ENCODE measurements at places on chromosomes 13 and 19.

GRCh38 chr19:18676692-18677091 lies 6.8 kb upstream of the CRTC1 start:
- no peak for DNase-seq

- no peak for DNase-seq
These were observed at the start of gene WDR87 for GRCh38 chr19:37905946-37906868. TSS of gene WDR87 (minus strand) at chr19:37906594. CDS start at chr19:37898239, 8,355 bp downstream.

DNA sequence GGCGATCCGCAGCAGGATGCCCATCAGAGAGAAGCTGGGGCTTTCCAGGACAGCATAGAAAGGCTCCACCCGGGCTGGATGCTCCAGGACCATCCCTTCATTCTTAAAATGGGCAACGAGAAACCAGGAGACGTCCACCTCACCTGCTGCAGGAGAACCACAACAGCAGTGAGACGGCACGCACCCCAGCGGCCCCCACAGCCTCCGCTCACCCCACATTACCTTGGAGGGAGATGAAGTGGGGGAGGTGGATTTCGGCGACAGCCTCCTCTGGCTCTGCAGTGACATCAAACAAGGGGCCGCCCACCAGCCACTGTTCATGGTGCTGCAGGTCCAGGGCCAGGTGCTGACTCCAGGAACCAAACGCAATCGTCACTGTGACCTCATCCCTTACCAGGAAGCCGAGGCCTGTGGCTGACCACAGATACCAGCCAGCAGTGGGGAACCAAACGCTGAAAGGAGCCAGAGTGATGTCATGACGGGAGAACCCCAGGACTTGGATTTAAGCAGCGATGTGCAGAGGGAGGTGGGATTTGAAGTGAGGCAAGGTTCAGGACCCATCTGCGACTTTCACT lies 25.1 kb downstream of the CARD8 start:
- DNase-seq: no peak

DNA sequence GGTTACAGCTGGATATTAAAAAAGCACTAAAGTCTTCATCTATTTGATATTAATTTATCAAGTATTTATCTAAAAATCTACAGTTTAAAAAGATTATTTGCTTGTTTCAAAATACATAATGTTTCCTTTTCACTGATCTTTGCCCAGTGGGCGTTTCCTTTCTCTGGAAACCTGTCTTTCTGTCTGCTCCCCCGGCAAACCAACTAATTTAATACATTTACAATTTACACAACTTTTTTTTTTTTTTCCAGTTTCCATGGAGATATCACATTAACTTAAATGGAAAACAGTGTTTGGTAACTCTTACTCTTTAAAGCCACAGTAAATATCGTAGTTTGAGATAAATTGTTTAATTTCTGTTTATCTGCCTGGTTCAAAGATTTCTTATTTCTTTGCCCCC lies 5.3 kb downstream of the GPC6 start:
- DNase-seq: no peak

DNA sequence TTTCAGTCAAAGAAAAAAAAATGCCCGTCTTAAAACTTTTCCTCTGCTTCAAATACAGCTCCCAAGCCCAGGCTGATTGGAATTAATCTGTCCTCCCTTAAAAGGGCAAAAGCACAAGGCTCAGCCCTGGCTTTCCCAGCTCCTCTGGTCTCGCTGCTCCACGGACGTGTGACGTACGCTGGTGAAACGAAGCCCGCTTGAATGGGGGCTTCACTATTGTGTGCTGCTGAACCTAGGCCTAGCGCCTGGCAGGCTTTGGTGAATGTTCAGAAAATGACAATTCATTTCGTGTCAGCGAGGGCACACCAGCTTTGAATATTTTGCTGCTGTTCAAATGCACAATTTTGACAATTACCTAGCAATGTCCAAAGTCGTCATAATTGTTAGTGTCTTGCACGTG lies 615 bp upstream of the ZNF135 start:
- DNase-seq: no peak

DNA sequence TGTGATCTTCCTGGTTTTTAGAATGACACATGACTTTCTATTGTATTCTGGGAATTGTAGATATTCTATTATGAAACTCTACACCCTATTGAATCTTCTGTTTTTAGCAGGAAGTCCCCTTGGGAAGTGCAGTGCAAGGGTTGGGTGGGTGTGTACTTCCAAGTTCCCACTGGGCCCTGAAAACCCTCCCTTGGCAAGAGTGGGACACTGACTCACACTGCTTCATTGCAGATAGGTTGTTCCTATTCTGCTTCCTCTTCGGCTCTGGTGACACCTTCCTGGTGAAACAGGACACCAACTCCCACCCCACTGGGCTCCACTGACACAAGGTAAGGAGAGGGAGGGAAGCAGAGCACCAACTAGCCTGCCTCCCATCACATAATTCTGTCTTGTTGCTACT lies 121.8 kb downstream of the KCTD12 start:
- no peak for DNase-seq

DNA sequence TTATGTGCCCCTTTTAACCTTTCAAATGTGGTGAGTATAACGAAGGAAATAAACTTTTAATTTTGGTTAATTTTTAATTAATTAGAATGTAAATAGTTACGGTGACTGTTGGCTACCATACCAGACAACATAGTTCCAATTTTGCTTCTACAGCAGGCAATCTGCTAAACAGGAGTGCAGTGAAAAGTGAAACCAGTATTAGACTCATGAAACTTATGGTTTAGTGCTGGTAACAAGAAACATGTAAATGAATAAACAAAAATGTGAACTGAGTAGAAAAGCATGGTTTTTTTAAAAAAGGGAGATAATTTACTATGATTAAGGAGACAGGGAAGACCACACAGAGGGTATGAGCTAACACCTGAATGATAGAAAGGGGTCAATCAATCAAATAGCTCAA lies 478.4 kb downstream of the PCDH9 start:
- DNase-seq: no peak

DNA sequence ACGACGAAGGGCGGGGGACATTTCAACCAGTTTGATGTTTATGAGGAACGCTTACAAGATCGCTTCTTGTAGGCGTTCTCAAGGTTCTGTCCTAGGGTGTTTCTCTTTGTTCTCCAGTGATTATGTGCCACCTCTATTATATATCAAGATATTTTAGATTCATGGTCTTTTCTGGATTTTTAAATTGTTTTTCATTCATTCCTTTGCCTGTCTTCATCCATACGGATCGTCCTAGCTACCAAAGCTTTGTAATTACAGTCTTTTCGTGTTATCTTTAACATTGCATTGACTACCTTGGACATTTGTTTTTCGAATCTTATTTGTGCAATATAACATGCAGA lies 342 bp upstream of the EID2 start:
- DNase-seq: no peak

DNA sequence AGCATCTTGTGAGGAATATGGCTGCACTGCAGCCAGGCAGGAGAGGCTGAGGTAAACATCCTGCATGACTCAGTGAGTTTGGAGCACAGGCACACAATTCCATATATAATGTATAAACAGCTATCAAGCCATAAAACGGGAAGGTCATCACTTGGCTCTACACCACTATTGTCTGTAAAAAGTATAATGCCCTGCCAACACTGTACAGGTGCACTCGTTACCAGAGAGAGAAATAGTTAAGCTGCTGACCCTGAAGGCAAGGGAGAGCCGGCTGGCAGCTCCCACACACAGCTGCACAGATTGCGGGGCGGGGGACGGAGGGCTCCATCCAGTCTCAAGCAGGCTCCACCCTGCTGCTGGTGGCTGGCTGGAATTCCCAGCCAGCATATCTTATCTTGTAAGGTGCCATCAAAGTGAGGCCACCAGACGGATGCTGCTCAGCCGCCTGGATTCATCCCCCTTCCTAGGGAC lies 668.1 kb downstream of the SLITRK5 start:
- DNase-seq: no peak

DNA sequence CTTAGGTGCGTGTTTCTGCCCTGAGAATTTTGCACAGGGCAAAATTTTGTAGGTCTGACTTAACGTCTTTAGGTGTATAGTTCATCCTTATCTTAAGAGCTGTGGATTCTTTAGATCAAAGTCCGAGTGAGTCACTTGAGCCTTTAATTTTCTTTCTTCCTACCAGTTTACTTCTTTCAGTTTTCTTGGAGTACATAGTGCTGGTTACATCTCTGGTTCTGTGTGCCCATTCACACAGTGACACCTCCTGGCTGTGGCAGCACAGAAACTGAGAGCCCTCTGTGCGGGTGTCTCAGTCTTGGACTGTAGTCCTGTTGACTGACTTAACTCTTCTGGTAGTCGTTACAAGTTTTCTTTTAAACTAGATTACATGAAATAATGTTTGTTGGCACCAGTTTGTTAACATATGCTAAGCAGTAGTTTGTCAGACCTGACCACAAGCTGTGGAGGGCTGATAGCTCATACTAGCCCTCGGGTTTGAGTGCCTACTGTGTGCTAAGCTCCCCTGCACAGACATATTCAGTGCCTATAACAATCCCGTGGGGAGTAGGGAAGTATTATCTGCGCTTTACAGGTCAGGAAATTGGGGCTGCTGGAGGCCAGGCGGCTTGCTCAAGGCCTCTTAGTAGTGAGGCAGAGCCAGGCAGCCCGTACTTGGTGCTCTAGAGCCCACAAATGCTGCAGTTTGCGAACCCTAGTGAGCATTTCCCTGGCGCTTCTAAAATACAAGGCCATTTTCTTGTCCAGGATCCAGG lies 1.6 kb downstream of the GATAD2A start:
- no peak for DNase-seq

- DNase-seq: no peak
These were observed 14.3 kb upstream of the LRRC63 start for GRCh38 chr13:46197299-46198048.

DNA sequence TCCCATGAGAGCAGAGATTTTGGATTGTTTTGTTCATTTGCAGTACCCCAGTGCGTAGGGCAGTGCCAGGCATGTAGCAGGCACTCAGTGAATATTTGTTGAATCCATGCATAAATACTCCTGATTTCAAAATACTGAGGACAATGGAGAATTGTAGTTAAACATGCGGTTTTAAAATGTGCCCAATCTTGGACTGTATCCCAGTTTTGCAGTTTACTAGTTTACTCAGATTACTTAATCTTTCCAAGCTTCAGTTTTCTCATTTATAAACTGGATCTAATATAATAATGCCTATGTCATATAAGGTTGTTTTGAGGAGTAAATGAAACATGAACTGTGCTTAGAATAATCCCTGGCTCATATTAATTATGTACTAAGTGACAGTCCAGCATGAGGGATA lies 39.0 kb downstream of the RCBTB2 start:
- DNase-seq: no peak

DNA sequence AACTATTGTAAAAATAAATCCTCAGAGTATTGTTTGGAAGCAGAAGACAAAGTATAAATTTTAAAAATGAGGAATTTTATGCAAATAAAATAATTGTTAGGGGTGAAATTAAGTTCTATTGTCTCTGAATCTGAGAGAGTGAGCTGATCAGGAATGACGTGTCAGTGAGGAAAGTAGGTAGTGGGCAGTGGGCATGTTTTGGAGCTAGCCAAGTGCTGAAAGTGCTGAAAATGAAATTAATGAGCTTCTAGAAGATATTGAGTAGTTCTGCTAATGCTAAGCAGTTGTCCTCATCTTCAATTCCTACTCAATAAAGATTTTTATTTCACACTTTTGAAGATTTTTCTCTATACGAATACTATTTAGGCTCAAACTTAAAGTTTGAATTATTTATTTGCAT lies 1167.8 kb upstream of the PCDH20 start:
- no peak for DNase-seq

DNA sequence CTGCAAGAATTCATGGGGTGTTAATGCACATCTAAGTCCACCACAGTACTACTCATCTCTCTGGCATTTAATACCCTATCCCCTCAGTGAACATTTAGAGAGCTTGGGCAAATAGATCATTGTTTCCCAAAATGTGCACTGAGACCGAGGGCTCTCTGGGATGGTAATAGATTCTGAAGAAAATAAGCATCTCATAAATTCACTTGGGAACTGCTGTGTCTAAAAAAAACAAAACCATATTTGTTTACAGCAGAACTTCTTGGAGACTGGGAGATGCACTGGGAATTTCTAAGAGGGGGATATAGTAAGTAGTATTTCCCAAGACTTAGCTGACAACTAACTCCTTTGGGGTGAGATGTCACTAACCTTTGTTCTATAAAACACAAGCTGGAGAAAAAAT lies 58.4 kb downstream of the ENOX1 start:
- no peak for DNase-seq

GRCh38 chr13:70634893-70635292 lies 526.6 kb upstream of the KLHL1 start:
- DNase-seq: no peak

DNA sequence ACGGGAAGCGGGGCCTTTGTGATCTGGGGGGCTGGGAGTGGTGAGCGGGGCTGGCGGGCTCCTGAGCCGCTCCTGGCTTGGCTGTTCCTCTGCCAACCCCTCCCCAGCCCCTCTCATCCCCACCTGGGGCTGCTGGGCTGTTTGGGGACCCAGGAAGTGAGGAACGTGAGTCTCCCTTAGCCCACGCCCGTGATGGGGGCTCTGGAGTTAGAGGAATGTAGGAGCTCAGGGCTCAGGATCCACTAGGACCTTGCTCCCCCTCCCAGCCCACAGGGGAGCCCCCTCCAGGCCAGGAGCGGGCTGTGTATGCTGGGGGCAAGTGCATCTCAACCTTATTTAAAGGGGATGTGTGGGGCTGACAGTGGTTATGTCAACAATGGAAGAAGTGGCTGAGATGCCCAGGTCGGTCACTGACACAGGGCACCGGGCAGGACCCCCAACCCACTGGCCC lies 134.1 kb downstream of the URI1 start:
- DNase-seq: no peak

DNA sequence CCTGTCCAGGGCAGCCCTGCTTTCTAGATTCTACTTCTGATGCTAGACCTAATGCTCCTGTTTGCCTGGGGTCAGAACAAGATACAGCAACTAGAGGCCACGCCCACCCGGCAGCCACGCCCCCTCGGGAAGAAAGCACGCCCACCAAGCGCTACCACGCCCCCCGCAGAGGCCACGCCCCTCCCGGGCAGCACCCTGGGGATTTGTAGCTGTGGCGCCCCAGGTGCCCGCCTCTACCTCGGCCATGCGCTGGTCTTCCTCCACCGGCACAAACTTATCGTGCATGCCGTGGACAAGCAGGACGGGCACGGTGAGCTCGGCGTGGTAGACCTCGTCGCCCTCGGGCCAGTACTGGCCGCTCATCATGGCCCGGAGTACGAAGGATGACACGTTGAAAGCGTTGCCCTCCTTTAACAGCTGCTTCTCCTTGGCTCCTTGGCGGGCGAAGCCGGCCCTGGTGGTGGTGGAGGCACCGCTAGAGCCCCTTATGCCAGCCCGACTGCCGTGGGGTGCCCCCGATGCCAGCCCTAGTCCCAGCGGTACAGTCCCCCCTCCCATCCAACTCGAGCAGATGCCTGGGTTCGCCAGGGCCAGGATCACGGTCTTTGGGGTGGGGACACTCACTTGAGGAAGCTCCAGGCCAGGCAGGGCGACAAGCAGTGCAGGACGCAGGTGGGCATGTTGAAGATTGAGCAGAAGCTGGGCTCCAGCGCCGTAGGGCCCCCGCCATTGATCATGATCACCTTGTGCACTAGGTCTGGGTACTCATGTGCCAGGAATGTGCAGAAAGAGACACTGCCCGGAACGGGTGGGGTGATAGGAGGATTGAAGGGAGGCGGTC lies 9.0 kb downstream of the ABHD8 start:
- DNase-seq: no peak

- no peak for DNase-seq
These were observed 45.7 kb upstream of the C1QTNF9 start for GRCh38 chr13:24263632-24264031.

- no peak for DNase-seq
These were observed 5.6 kb upstream of the SYDE1 start for GRCh38 chr19:15101479-15102082.
